ENCODE measurements at places on chromosomes 1 and 21.
A peak's percentile ranks its signal among the peaks of the same experiment; 100 is the strongest.

GRCh38 chr1:65896721-65897120 lies 104.0 kb downstream of the PDE4B start:
- DNase-seq = peak; percentile 11

- peak; percentile 8 for DNase-seq
These were observed 39.4 kb upstream of the VTCN1 start for GRCh38 chr1:117250061-117250606.

GRCh38 chr21:42366292-42367010 lies at the start of gene TFF1:
Gene TFF1 (minus strand): TSS chr21:42366535. CDS start chr21:42366495, 40 bp downstream.
- peak; percentile 32 for DNase-seq

GRCh38 chr21:28758042-28758882 lies 234.4 kb downstream of the LTN1 start:
- no peak for DNase-seq

All from brain microvascular endothelial cell (primary cell).